ENCODE measurements at places on chromosomes 6 and 20. TPM values are rescaled to one million over a fixed set of nuclear protein-coding genes. Genes with fewer than 3 reads are reported as not detected.

Gene DZANK1
- 0.85 TPM for total RNA-seq

Gene PFDN6
- total RNA-seq: 46.4 TPM

Gene LY6G6D
- not detected for total RNA-seq

Gene TSPYL4
- 5.4 TPM for total RNA-seq

Gene SPDEF
- under 0.01 TPM for total RNA-seq

Gene ARMH2
- total RNA-seq: not detected

Gene HLA-DPA1
- total RNA-seq: 2.8 TPM

Gene GPLD1
- total RNA-seq: 0.14 TPM

Gene LAMA5
- 18.0 TPM for total RNA-seq

Gene C20orf202
- total RNA-seq: not detected

Gene EYA2
- total RNA-seq: 0.14 TPM

Gene PTK6
- under 0.01 TPM for total RNA-seq

Gene CAGE1
- total RNA-seq: 0.09 TPM

Gene GJA1
- 896 TPM for total RNA-seq

Measured in smooth muscle cell of bladder (primary cell).